ENCODE measurements at places on chromosomes 6 and 20.

- DNase-seq = no peak
Observed at GRCh38 chr6:3367630-3368029, 89.2 kb downstream of the SLC22A23 start.

DNA sequence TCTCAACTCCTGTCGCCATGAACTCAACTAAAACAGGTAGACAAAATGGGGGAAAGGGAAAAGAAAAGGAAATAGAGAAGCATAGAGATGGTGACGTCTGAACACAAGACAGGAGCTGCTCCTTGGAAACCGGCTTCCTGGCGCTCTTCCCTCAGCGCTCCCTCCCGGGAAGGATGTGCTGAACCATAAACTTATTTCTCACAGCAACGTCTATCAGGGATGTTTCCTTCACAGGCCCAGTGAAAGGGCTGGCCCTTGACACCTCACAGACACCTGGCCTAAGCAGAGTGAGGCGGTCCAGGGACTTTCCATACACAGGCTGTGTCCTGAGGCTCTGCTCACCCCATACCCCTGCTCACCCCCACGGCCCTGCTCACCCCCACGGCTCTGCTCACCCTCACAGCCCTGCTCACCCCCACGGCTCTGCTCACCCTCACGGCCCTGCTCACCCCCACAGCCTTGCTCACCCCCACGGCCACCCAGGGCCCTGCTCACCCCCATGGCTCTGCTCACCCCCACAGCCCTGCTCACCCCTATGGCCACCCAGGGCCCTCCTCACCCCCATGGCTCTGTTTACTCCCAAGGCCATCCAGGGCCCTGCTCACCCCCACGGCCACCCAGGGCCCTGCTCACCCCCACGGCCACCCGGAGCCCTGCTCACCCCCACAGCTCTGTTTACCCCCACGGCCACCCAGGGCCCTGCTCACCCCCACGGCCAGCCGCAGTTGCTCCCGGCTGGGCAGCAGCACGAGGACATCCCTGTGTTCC, 653 bp downstream of the FRMD1 start:
- DNase-seq = peak; percentile 16

- no peak for DNase-seq
Observed at GRCh38 chr6:14015964-14016363, 91.2 kb downstream of the RNF182 start.

GRCh38 chr20:57667388-57667787, 42.4 kb downstream of the PMEPA1 start:
- no peak for DNase-seq

GRCh38 chr6:142387997-142388815, 86.4 kb downstream of the ADGRG6 start:
- peak; percentile 63 for DNase-seq

DNA sequence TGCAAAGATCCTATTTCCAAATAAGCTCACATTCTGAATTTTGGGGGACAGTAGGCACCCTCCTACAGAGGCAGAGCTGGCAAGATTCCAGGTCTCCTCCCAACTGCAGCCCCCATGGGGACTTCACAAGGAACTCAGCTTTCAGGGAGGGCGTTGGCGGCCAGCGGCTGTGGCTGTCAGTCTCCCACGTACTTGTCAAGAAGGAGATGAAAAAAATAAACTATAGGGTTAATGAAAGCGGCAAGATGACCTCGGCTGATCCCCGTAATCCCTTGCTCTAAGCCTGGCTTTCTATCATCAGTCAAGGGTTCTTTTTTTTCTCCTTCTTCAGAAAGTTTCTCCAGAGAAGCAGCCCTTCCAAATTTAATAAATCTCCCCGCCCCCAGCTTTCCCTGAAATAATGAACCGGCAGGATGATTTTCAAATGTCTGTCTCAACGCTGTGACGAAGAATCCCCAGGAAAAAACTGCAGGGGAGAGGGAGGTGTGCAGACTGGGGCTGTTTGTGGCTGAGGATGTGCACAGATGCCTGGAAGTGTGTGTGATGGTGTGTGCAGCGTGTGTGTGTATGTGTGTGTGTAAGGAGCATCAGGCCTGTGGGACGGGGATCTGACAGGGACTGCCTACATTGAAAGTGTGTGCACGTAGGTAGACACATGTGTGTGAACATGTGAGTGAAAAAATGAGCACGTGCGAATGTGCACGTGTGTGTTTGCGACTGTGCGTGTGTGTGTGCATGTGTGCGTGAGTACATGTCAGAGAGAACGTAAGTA, 78.7 kb downstream of the SLC2A10 start:
- no peak for DNase-seq

GRCh38 chr6:170504479-170504878, 48.6 kb downstream of the PSMB1 start:
- DNase-seq = no peak

GRCh38 chr6:783966-784735, 91.2 kb upstream of the EXOC2 start:
- DNase-seq = no peak

GRCh38 chr6:168039849-168040248, 39.2 kb downstream of the FRMD1 start:
- no peak for DNase-seq

DNA sequence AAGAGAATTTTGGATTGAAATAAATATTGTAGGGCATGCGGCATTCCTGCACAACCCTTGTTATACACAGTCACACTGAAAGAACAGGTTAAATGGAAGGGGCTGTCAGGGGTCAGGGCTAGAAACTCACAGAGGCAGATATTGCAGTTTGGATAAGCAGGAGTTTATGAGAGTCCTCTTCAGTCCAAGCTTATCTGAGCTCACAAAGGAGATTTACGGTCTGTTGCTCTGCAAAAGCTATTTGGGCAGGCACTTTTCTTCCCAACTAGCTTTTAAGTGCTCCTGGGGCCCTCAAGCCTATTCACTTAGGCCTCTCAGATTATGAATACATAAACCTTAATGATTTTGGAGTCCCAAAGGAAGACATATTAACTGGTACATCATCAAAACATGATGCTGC, 156.2 kb downstream of the SOX4 start:
- no peak for DNase-seq

GRCh38 chr6:100103194-100103593, 109.2 kb upstream of the MCHR2 start:
- no peak for DNase-seq

DNA sequence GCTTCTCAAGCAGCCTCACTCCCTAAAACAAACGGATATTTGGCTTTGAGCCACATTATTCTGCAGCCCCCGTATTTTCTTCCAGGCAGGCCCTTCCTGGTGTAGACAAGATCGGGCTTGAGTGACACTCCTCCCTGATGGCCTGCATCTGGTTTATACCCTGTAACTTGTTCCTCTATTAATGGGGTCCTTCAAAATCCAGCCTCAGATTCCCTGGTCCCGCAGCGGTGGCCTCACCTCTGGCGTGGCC, 375 bp upstream of the TMEM14C start:
- DNase-seq = no peak

DNA sequence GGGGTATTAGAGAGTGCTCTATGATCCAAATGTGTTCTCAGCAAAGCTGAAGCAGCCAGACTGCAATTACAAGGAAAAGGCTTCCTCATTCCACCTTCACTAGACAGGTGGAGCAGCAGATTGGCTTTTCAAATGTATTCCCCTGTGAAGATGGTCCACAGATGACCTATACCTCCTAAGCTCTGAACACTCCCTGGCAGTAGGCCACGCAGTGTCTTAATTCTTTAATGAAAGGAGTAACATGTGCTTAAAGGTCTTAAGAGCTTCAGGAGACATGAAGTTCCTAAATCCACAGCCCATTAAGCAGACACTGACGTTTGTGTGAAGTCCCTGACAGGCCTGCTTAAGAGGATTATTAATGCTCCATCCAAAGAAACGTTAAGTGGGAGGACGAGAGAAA, 138.9 kb upstream of the NUP153 start:
- no peak for DNase-seq

GRCh38 chr6:19444481-19444880, 392.7 kb upstream of the ID4 start:
- peak; percentile 25 for DNase-seq

GRCh38 chr6:14831937-14832336, 413.9 kb upstream of the JARID2 start:
- no peak for DNase-seq

GRCh38 chr6:23547851-23548250, 578.2 kb upstream of the NRSN1 start:
- peak; percentile 42 for DNase-seq

DNA sequence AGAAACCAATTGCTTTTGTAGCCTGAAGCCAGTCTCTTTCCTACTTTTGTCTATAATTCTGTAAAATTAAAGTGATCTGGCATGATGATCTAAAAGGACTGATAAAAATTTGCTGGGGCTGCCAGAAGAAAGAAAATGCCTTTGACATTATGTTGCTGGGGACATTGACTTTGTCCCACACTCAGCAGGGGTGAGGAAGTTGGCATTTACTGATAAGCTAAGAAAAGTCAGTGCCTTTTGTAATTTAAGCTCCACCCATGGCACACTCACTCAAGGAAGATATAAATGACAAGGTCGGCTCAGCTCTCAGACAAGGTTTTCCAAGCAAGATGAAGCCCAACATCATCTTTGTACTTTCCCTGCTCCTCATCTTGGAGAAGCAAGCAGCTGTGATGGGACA, at the start of gene SEMG1:
Gene SEMG1 (plus strand): TSS at position 309 of the 400 bp plus-strand sequence. CDS start 21 bp downstream, at position 330.
- no peak for DNase-seq

- DNase-seq = no peak
Observed at GRCh38 chr6:24145690-24146131, 19.7 kb downstream of the NRSN1 start.

DNA sequence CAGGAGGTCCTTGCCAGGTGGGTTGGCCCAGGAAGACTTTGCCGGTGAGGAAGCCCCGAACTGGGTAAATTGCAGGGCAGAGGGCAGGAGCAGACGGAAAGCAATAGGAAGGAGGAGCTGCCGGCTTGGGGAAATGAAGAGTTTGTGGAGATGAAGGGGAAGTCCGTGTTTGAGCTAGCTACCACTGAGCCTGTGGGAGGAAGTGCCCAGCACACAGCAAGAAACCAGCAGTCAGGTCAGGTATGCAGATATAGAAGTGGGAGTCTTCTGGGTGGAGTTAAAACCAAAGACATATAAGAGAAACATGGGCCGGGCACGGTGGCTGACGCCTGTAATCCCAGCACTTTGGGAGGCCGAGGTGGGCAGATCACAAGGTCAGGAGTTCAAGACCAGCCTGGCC, 34.7 kb downstream of the CD24 start:
- DNase-seq = no peak

GRCh38 chr20:60213126-60213893, 255.1 kb downstream of the CDH26 start:
- no peak for DNase-seq

DNA sequence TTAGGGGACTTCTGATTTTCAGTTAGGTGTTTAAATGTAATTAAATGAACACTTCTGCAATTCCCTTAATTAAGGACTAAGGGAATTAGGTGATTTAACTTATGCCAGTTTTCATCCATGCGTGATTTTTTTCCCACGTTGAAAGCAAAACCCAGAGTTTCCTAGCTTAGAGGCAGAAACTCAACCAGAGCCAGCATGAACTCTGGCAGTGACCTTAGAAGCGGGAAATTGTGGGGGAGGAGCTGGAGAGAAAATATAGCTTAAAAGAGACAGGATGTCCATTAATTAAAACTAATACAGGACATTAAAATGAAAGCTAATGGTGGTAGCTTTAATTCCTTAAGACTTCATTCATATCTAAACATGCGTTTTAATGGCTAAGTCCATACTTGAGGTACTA, 41.6 kb downstream of the IYD start:
- no peak for DNase-seq

DNA sequence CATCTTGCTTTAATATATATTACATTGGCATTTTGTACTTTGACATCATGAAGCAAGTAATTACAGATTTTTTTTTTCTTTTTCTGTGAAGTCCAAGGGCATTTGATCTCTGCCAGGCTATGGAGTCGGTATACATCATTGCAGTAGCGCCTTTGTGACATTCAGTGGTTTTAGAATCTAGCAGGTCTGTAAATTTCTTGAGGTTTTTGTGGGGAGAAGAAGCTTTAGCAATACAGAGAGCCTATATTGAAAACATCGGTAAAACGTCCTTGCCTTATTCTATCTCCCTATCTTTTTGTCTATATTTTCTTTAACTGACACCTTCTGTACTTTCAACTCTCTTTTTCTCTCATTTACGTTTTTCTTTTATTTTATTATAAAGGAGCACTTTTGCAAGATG, 47.2 kb downstream of the DUSP22 start:
- DNase-seq = no peak

DNA sequence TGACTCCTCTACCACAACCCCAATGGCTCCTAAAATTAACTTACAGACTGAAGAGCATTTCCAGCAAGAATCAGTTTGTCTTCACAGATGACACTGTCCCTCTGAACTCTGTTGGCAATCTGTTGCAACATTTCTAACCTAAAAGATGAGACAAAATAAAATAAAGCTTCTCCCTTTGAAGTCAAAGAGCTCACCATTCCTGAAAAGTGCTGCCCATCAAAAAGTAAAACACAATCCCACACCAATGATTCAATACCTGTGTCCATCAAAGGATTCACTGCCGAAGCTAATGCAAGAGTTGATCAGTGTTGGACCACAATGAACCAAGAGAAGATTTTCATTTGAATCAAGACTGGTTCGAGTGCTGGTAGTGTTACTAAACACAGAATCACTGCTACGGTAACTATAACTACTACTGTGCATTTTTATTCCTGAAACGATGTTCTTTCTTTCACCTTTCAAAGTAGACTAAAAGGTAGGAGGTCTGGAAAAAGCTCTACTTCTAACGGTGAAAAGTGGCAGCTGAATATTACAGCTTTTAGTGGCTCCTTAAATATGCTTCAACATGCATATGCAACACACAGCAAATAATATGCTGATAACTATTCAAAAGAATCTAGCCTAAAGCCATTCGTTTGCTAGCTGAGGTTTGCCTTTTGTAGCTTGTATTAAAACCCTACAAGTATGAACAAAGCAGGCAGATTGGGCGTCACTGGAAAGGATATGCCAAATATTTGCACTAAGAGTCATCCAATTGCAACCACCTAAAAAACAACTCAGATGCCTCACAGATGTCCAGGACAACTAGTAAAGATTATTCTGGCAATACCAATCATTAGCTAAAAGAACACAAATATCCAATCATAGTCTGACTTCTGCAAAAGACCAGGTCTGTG, at the start of gene DST:
Gene DST (minus strand): TSS at position 524 of the 896 bp plus-strand sequence.
- peak; percentile 65 for DNase-seq

DNA sequence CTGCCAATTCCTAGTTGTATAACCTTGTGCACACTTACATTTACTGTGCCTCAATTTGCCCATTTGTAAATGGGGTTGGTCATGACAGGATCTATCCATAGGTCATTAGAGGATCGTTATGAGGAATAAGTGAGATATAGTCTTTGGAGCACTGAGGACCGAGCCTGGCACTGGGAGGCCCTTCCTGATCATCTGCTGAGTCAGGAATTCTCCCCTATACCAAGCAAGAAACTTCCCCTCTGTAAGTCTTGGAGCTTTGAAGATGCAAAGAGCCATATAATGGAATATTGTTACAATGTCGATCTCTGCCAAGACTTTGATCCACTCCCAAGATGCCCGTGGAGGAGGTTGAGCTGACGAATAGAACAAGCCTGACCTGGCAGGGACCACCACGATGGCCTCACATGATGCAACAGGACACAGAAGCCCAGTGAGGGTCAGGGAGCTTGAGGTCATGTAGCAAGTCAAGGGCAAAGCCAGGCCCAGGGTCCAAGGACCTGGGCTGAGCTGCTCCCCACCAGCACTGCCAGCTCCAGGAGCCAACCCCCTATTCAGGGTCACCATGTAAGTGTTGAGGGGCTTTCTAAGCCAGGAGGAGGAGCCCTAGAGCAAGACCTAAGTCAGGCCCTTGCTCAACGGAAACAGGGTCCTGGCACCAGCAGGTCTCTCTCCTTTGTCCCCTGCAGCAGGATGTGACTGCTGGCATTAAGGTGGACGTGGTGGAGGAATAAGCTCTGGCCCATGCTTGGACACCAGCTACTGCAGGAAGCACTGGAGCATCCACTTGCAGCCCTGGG, 16.7 kb downstream of the PDRG1 start:
- no peak for DNase-seq

- peak; percentile 65 for DNase-seq
Observed at GRCh38 chr6:53090576-53090975, 25.4 kb downstream of the FBXO9 start.
